Renal cortical epithelial cell (primary cell): ENCODE measurements at places on chromosomes 6 and 20. TPM values are rescaled to one million over a fixed set of nuclear protein-coding genes. Genes with fewer than 3 reads are reported as not detected.

The CLVS2 gene
- under 0.01 TPM in 1 of 2 replicates, not detected in the other for total RNA-seq

The CST1 gene
- total RNA-seq: not detected in 2 replicates

The CGA gene
- not detected in 2 replicates for total RNA-seq

The BNIP5 gene
- total RNA-seq: 0.35 TPM in 1 of 2 replicates, not detected in the other

The ZBTB2 gene
- 8.0 and 9.7 TPM in 2 replicates for total RNA-seq

The ACOT13 gene
- total RNA-seq: 7.3 and 16.0 TPM in 2 replicates

The CDSN gene
- under 0.01 and 0.05 TPM in 2 replicates for total RNA-seq

The C6orf15 gene
- 1.4 TPM in 1 of 2 replicates, not detected in the other for total RNA-seq

The CNBD2 gene
- 1.2 and 3.6 TPM in 2 replicates for total RNA-seq

The B3GALT4 gene
- total RNA-seq: 2.7 and 5.9 TPM in 2 replicates

The FAM162B gene
- total RNA-seq: not detected in 2 replicates

The MRAP2 gene
- 1.7 and 7.5 TPM in 2 replicates for total RNA-seq

The PTCRA gene
- total RNA-seq: not detected in 2 replicates

The BPIFA1 gene
- total RNA-seq: not detected in 2 replicates

The CLPSL2 gene
- not detected in 2 replicates for total RNA-seq

The HIVEP1 gene
- 13.0 and 15.2 TPM in 2 replicates for total RNA-seq

The BHLHE23 gene
- total RNA-seq: not detected in 2 replicates

The TGM2 gene
- total RNA-seq: 141 and 245 TPM in 2 replicates

The MUC22 gene
- 0.15 TPM in 1 of 2 replicates, not detected in the other for total RNA-seq

The TMEM200A gene
- 3.7 and 5.6 TPM in 2 replicates for total RNA-seq

The TRMT6 gene
- total RNA-seq: 15.1 and 18.8 TPM in 2 replicates

The PDYN gene
- not detected in 2 replicates for total RNA-seq

The METTL24 gene
- 0.10 TPM in 1 of 2 replicates, not detected in the other for total RNA-seq

The LAMA2 gene
- 0.45 and 0.52 TPM in 2 replicates for total RNA-seq

The GABRR2 gene
- total RNA-seq: 0.05 TPM in 1 of 2 replicates, not detected in the other

The HSPA12B gene
- 0.17 TPM in 1 of 2 replicates, not detected in the other for total RNA-seq

The MYB gene
- 0.87 TPM in 1 of 2 replicates, not detected in the other for total RNA-seq

The ANKRD66 gene
- not detected in 2 replicates for total RNA-seq

The UCKL1 gene
- 20.3 and 27.8 TPM in 2 replicates for total RNA-seq

The ZSCAN23 gene
- 1.9 and 10.0 TPM in 2 replicates for total RNA-seq

The CSTF1 gene
- 26.0 and 63.3 TPM in 2 replicates for total RNA-seq

The NRSN1 gene
- 0.15 TPM in 1 of 2 replicates, not detected in the other for total RNA-seq

The GJA10 gene
- total RNA-seq: not detected in 2 replicates

The BPIFB2 gene
- not detected in 2 replicates for total RNA-seq

The BACH2 gene
- total RNA-seq: 0.52 and 0.89 TPM in 2 replicates

The FLOT1 gene
- 19.4 and 100 TPM in 2 replicates for total RNA-seq
